Stimulated activated CD8-positive, alpha-beta memory T cell treated with anti-CD3 and anti-CD28 coated beads, Interleukin-7, amount 100 ng/mL, for 1 hour (primary cell): ENCODE measurements at places on chromosomes 7 and 10.
A peak's percentile ranks its signal among the peaks of the same experiment; 100 is the strongest.

DNA sequence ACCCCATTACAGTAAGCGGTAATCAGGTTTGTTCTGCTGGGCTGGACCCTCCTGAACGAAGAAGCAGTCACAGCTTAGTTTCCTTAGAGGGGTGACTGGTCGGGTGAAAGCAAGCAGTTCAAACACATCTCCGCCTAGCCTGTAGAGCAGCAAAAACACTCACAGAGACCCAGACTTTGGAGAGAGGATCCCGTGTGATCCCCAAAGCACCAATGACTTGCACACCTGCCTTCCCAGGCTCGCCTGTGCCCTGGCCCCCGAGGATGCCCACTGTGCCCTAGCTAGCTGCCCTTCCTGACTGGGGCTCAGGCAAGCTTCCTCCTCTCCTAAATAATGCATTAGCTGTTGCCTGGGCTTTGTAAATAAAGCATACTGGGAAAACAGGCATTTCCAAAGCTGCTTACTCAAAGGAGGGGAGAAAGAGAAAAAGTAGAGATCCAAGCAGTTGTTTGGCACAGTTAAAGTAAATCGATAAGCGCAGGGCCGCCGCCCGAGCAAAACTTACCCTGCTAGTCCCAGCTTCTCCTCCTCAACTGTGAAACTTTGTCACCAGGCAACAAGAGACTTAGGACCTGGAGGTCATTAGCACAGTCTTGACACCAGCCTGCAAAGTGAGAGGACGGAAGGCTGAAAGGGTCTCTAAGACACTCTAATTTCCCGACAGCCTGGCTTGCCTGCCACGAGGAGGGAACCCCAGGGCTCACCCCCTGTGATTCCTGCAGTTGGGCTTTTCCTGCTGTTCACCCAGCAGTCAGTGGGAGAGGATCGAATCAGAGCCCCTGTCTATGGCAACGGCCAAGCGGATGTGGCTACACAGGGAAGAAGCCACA lies 4.8 kb downstream of the LRRC18 start:
- no peak for DNase-seq

- no peak for DNase-seq
Observed at GRCh38 chr7:31335884-31336201, 4.7 kb downstream of the NEUROD6 start.

- no peak for DNase-seq
Observed at GRCh38 chr10:131310142-131310541, 1.4 kb downstream of the TCERG1L start.

GRCh38 chr7:138978541-138979184 lies 2.5 kb downstream of the KIAA1549 start:
- no peak for DNase-seq

DNA sequence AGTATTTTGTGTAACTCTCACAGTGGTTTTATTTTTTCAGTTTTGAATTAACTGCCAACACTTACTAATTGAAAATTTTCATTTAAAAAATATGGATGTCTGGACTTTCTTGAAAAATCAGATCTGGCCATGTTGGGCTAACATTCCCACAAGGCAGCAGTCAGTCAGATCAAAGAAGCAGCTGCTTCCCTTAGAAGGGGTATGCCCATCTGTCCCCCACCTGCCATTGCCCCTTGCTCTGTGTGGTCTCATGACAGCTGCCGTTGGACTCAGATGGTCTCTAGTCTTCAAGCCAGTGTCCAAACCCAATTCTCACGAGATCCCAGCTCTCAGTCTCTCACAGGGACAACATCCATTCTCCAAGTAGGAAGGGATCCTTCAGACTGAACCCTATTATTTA lies 212.1 kb upstream of the GHITM start:
- DNase-seq = no peak

GRCh38 chr10:64594072-64594471 lies 1072.9 kb downstream of the REEP3 start:
- no peak for DNase-seq

- no peak for DNase-seq
Observed at GRCh38 chr10:101905251-101905650, 61.7 kb upstream of the KCNIP2 start.

- no peak for DNase-seq
Observed at GRCh38 chr10:62924344-62924748, 108.2 kb upstream of the EGR2 start.

DNA sequence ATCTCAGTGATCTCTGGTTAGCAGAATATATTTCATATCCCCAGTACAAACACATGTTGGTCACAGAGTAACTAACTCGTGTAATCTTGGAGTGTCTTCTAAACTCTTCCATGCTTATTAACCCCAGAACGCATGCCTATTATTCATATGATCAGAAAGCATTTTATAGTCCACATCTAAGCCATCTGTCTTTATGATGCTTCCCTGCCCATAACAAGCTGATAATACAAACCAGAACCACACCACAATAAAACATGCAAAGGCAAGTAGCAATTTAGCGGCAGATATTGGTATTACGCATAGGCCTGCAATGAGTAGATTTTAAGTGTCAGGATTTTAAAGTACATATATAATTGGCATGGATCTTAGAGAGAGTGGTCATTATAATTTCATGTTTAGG lies 120.0 kb upstream of the PRKCQ start:
- no peak for DNase-seq

- peak; percentile 63 for DNase-seq
Observed at GRCh38 chr7:26078437-26079336, 73.3 kb upstream of the NFE2L3 start.

GRCh38 chr7:99943641-99944496 lies 14.4 kb upstream of the GJC3 start:
- no peak for DNase-seq

- DNase-seq = no peak
Observed at GRCh38 chr7:83807774-83808173, 158.8 kb upstream of the SEMA3E start.

GRCh38 chr10:117442521-117442920 lies 67.3 kb upstream of the PDZD8 start:
- DNase-seq = no peak

GRCh38 chr7:158728911-158729645 lies 24.5 kb upstream of the NCAPG2 start:
- no peak for DNase-seq

DNA sequence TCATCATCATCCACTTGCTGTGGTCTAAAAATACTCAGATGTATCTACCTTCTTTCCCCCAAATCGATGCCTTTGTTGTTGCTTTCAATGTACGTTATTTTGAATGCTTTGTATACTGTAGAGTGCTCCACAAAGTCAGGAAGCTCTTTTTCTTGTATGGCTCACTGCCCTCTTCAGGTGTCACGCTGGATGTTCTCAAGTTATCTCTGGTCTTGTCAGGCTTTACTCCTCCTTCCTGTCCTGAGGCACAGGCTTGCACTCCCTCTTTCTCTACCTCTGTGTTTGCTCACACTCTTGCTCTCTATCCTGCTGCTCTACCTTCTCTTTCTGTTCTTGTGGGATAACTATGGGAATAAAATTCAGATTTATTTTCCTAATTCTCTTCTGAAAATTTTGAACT lies 381.3 kb downstream of the NRG3 start:
- DNase-seq = no peak

DNA sequence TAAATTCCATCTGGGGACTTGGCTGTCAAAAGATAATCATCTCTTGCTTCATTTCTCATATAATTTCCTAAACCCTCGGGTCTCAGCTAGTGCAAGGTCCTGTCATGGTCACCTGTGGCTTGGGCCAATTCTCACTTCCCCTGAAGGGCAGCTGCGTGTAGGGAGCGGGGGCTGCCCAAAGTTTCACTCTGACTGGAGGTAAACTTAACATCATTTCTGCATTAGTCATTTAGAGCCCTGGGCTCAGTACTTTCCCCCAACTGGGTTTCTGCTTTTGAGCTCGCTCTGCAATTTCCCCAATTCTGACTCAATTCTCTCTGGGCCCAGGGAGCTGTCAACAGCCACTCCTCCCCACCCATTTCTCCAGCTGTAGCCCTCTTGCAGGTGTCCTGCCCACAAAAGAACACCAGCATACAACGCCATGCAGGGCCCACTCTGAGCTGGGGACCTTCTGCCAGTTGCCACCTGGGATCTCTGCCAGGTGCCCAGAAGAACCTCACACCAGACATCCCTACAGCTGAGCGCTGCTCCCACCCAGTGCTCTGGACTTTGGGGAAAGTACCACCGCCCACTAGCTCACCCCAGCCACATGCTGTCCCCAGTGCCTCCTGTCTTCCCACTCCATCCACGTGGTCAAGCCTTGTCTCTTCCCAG lies 37.9 kb downstream of the VOPP1 start:
- no peak for DNase-seq

- DNase-seq = no peak
Observed at GRCh38 chr7:50285269-50285668, 19.2 kb upstream of the IKZF1 start.

- DNase-seq = no peak
Observed at GRCh38 chr7:25820432-25821040, 331.5 kb upstream of the NFE2L3 start.

DNA sequence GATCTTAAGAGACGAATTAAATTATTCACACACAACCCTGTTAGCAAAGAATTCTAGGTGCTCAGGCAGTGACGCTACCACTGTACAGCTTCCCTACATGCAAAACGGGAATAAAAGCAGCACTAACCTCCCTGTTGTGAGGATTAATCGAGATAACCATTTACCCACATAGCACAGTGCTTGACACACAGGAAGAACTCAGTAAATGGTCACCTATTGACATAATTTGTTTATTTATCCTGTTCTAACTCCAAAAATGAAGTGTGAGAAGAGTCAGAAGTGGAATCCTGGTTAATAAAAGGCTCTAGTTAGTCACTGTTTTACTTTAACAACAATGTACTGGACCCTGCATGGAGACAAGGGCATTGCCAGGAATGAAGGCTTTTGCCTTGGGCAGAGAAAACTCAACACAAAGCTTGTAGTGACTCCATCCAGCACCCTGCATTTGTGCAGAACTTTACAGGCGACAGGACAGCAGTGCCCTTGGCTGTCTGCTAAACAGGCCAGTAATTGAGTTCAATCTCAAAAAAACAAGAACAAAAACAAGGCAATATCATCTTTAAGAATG lies 103.8 kb downstream of the SORBS1 start:
- no peak for DNase-seq

- DNase-seq = no peak
Observed at GRCh38 chr7:152185558-152185957, 160.1 kb downstream of the GALNT11 start.

DNA sequence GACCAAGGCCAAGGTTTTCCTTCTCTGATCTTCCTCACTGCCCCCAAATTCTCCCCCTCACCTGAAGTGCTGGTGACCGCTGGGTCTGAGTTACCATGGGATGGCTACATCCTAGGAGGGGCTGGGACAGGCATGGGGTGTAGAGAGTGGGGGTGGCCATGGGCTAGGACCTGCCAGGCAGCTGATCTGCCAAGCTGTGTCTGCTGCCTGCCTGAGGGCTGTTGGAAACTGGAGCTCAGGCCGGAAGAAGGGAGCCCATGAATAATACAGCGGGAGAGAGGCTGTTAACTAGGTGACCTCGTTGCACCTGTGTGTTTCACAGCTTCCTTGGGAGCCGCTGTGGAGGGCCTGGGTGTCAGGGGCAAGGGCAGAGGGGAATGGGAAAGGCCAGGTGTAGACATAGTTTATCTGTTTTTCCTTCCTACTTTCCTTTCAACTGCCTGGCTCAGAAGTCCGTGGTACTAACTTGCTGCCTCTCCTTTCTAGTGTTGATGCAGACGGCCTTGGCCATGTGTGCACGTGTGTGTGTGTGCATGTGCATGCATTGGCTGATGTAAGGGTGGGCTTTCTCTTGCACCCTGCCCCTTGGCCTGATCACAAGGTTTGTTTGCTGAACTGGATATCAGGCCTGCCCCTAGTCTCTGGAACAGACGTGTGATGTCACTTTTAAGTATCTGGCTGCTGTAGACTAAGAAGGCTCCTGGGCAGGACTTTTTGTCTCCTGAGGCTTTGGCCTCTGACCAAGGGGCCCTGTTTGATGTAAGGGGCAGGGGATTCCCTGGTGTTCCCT lies 11.9 kb downstream of the CDH23 start:
- no peak for DNase-seq

DNA sequence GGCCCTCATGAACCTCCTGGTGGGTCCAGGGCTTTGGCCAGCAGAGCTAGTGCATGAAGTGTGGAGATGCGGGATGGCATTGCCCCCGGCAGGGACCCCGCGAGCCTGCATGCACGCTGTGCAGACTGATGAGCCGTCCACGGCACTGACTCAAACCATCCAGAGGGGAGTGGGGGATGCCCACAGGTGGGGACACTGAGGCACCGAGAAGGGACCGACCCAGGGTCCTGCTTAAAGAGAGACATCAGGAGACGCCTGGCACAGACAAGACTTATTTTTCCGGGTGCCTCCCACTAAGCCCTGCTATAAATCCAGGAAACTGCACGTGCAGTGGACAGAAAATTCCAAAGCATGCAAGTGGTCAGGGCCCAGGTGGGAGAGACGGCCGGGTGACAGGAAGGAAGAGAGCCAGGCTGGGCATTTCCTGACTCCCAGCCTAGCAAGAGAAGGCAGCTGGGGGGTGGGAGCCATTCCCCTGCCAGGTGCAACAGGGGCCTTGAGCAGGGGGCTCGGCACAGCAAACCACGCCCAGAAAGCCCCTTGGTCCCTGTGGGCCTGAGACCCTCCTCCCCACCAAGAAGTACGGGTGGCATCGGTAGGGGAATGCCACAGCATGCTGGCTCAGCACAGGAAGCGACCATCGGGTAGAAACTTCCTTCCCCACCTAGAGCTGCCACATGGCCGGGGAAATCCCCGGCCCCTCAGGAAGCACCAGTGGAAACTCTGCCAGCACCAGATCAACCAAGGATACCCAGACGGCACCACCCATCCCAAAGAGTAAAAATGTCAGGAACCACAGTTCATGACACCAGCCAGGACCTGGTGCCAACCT lies 91.5 kb downstream of the FOXL3 start:
- no peak for DNase-seq

GRCh38 chr10:132396494-132397035 lies 435 bp upstream of the PWWP2B start:
- DNase-seq = no peak

DNA sequence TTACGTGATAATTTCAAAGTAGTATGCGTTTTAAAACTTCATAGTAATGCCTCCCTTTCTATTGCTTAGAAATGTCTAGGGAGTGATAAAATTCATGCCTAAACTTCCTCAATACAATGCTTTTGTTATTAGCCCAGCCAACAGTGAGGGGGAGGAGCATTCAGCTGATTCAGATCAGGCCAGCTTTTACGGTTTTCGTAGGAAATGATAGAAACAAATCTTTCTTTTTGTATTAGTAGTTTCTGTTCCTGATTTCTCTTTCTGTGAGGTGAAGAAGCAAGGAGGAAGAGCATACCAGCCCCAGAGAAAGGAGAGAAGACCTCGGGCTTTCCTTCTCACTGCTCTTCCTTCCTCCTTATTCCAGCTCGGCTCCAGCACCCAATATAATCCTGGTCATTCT lies 35.2 kb upstream of the ITPRID1 start:
- no peak for DNase-seq
